AML-193 (cell line): ENCODE measurements at places on chromosomes 2 and 18.

GRCh38 chr2:50223643-50224042 is 808.3 kb downstream of the NRXN1 start:
- no peak for DNase-seq

DNA sequence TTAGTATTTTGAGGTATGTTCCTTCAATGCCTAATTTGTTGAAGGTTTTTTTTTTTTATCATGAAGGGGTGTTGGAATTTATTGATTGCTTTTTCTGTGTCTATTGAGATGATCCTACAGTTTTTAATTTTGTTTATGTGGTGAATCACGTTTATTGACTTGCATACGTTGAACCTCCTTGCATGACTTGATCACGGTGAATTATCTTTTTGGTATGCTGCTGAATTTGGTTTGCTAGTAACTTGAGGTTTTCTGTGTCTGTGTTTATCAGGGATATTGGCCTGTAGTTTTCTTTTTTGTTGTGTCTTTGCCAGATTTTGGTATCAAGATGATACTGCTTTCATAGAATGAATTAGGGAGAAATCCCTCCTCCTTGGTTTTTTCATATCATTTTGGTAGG is 23.9 kb downstream of the CLIP4 start:
- DNase-seq = no peak

DNA sequence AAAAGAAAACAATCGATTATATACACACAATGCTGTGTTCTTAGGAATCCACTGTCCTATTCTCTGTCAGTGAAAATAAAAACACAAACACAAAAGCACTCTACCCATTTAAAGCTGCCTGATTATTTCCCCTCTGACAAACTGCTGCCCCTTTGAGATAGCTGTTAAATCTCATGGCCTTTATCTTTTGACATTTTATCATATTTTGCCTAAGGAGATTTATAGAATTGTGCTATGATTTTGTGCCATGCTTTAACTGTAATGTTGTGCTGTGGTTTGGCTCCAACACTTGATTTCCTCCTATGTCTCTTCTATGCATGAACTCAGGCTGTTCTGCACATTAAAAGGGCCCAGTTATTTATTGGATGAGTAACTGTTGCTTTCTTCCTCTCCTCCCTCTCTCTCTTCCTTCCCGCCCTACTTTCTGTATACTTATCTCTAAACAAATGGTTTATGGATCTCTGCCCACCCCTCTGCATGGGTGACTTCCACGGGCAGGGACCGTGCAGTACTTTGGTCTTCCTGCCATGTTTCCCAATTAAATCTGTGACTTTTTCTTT is 1096.6 kb downstream of the TSN start:
- no peak for DNase-seq

GRCh38 chr2:76204048-76204447 is 493.3 kb upstream of the GCFC2 start:
- no peak for DNase-seq

GRCh38 chr18:58303363-58303762 is 259.3 kb downstream of the NEDD4L start:
- DNase-seq = no peak

DNA sequence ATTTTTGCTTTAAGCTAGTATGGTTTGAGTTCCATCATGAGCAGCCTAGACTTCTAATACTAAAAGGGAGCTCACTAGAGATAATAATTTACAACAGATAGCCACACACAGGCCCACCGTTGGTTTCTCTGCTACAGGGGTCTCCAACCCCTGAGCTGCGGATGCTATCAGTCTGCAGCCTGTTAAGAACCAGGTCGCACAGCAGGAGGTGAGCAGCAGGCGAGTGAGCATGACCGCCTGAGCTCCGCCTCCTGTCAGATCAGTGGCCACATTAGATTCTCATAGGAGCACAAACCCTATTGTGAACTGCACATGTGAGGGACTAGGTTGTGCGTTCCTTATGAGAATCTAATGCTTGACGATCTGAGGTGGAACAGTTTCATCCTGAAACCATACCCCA is 150.6 kb downstream of the HRH4 start:
- DNase-seq = no peak

GRCh38 chr2:219308142-219309101 is 779 bp downstream of the PTPRN start:
- DNase-seq = peak; percentile 15

DNA sequence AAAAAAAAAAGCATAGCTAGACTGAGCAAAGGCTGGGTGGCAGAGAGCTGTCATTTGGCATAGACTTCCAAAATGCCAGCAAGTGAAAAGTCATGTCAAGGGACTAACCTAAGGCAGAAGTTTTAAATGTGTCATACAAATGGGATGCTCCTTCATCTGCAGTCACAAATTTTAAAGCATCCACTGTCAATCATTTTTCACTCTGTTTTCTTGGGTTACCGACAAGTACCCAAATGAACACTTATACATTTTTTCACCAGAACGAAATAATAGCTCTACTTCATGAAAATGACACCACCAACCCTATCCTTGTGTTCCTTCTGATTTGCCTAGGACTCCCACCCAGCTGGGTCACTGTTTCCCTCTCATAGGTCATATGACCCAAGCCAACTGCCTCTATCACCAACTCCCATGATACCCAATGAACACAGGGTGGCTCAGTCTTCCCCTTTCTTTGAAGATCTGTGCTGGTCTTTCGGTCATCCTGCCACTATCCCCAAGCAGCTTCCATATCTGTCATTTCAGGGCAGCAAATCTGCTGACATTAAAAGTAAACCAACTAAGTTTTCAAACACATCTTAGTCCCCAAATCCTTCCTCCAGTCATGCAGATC is 21.5 kb downstream of the KLF7 start:
- DNase-seq = no peak

- no peak for DNase-seq
Observed at GRCh38 chr2:144459286-144459685, 60.6 kb downstream of the ZEB2 start.

DNA sequence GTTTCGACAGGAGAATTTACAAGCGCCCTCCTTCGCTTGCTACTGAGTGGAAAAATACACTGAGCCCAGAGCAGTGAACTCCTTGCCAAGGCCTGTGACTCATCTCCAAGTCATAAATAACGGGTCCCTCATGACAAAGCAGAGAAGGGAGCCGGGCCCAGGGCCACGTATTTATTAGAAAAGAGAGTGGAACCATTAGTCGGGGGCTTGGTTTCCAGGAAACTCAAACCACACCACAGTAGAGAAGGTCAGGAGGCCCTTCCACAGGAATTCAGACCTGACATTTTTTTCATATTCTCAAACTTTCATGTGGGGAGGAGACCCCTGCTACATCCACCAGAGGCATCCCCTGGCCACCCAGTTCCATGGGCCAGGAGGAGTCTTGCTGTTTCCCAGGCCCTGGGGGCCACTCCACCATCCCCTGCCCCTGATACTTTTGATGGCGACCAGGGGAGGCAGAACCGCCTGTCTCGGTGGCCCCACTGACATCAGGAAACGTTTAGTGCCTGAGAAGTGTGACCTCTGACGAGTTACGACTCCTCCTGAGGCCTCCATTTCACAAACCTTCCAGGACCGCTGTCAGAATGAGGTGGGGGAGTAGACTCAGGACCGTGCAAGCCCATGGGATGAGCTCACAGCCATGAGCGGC is 289.7 kb downstream of the DYSF start:
- DNase-seq = no peak

GRCh38 chr2:19675003-19675629 is 226.7 kb downstream of the TTC32 start:
- no peak for DNase-seq

DNA sequence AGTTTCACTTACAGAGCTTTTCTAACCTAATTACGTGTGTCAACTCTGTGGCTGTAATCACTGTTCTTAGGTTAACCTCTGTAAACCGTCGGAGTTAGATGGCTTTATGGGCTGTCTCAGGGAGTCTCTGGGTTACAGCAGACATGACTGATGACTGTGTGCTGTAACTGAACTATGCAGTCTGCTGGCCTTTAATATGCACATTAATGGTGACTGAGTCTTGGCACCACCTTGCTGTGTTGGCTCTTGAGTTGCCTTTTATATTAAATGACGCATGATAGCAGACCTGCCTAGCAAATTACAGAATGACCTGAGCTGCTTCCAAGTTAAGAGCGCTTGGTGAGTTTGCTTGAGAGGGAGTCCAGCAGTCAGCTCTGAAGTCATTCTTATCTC is 90.1 kb downstream of the ACKR3 start:
- no peak for DNase-seq

- DNase-seq = no peak
Observed at GRCh38 chr2:235614176-235614860, 120.5 kb downstream of the AGAP1 start.

DNA sequence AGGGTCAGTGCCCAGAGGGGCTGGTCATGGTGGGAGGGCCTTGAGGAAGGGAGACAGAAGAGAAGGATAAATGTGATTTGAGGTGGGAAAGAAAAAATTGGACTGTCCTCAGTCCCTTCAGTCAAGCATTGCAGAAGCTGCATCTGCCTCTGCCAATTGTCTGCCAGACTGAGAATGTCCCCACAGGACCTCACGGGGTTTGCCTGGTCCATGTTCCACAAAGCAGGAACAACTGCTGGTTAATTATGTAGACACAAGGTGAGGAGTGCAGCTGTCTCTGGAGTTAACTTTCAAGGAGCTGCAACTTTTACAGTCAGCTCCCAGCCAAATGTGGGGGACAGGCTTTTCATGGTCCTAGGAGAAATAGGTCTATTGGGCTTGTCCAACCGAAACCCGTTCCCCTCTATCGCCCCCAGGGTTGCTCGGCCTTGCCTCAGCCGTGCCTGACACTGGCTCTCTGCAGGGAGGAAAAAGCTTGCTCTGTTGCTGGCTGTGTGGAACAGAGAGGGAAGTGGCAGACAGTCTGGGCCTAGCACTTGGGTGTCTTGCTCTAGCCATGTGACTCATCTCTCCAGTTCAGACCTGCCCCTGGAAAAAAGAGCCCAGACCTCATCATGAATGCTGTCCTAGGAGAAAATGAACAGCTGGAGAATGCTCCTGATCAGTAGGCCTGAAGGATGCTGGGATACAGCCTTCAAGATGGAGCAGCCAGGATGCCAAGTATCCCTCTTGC is 31.1 kb upstream of the PAX8 start:
- no peak for DNase-seq

DNA sequence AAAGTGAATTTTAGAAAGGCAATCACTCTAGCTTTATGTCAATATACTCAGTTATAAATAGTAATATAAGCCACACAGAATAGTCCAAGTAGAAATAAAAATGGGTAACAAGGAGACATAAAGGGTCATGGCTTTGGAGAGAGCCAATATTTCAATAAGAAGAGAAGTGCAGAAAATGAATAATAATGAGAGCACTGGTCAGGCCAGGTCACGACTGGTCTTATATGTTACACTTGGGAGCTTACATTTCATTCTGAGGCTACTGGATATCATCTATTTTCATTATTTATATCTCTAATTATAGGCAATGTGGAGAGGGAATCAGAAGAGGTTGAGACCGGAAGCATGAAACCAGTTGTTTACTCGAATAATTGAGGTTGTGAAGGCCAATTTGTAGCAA is 180.8 kb upstream of the PID1 start:
- DNase-seq = no peak

DNA sequence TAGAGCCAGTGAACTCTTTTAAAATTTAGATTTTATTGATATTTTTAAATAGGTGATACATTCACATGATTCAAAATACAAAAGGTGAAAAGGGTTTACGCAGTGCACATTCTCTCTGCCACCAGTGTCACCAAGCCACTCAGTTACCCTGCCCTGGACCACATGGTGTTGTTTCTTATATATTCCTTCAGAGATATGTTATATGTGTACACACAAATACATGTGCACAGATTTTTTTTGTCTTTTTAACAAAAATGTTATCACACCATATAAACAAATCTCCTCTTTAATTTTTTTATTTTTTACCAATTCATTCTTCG is 26.2 kb downstream of the SERPINB4 start:
- no peak for DNase-seq

- no peak for DNase-seq
Observed at GRCh38 chr2:241545106-241545505, 13.4 kb upstream of the BOK start.

GRCh38 chr2:69119104-69119894 is 106.3 kb downstream of the ANTXR1 start:
- DNase-seq = no peak

DNA sequence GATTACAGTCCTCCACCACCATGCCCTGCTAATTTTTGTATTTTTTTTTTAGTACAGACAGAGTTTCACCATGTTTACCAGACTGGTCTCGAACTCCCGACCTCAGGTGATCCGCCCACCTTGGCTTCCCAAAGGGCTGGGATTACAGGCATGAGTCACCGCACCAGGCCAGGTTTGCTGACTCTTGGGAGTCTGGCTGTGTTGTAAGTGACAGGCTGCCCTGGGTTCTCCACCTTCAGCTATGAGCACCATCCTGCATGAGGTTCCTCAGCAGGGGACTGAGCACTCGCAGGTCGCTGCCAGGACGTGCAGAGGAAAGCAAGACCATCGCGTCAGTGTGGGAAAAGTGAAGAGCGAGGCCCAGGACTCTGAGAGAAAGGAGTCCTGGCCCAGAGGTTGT is 112.6 kb upstream of the NDUFV2 start:
- DNase-seq = no peak

- DNase-seq = no peak
Observed at GRCh38 chr2:38978296-38978903, 88.7 kb downstream of the ARHGEF33 start.

- no peak for DNase-seq
Observed at GRCh38 chr2:16127276-16127940, 187.1 kb downstream of the MYCN start.

GRCh38 chr2:111667542-111668273 is 216.3 kb downstream of the ANAPC1 start:
- peak; percentile 18 for DNase-seq

GRCh38 chr2:42949125-42949524 is 156.7 kb upstream of the HAAO start:
- no peak for DNase-seq

DNA sequence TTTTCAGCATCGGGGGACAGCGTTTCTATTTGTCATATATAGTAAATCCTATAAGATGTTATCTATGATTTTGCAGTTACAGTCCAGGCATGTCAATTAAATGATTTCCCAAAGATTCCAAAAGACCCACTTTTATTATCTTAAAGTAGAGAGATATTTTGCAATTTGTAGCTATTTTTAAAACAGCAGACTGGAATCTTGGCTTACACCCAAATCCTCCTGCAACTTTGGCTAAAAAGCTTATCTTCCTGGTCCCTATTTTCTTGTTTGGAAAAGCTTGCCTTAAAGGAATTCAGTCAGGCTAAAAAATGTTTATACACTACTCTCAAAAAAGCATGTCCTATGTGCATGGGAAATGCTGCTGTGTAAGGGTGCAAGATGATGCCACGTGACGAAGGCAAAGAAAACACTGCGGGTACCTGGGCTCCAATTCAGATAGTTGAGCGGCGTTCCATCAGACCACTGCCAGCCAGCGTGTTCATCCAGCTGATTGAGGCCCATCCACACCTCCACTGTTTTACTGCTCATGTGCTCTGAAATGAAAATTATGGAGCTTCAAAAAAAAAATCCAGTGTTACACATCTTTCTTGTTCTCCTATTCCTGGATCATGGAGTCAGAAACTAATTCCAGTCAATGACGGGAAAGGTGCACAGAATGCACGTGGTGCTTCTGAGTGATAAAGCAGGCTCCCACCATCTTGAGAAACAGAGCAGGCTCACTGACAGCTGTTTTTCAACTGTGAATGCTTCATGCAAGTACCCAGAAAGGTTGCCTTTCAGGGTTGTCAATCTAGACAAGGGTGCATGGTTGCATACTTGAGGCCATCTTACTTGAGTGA is 33.8 kb downstream of the PLA2R1 start:
- DNase-seq = no peak
